Fibroblast of skin of back (primary cell): ENCODE measurements at places on chromosomes 1 and 21.
A peak's percentile ranks its signal among the peaks of the same experiment; 100 is the strongest.

DNA sequence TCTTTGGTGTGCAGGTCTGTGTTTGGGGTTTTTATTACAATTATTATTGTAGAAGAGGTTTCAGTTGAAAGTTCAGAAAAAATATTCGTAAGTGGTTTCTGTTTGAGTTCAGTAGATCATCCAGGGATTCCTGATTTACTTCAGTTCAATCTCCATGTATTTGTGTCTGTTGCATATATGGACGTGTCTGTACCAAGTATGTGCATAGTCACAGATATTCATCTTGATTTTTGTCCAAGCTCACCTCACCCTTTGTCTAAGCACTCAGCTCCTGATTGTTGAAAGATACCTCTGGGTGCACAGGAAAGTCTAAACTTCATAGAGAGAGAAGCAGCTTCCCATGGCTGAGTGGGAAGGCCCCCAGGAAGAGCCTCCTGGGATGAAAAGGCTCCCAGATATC is 141.7 kb downstream of the TBX15 start:
- no peak for DNase-seq

DNA sequence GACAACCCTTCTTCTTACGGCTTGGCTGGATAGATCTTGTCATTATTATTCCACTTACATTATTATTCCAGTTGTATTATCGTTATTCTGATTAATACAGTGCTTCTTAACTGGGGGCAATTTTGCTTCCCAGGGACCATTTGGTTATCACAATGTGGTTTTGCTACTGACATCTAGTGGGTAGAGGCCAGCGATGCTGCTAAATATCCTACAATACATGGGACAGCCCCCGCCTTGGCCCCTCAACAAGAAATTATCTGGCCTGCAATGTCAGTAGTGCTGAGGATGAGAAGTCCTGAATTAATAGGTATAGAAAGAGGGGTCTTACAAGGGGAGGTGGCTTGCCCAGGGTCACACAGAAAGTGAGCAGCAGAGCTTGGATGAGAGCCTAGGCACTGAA is 105.6 kb downstream of the PTPRU start:
- DNase-seq: no peak

DNA sequence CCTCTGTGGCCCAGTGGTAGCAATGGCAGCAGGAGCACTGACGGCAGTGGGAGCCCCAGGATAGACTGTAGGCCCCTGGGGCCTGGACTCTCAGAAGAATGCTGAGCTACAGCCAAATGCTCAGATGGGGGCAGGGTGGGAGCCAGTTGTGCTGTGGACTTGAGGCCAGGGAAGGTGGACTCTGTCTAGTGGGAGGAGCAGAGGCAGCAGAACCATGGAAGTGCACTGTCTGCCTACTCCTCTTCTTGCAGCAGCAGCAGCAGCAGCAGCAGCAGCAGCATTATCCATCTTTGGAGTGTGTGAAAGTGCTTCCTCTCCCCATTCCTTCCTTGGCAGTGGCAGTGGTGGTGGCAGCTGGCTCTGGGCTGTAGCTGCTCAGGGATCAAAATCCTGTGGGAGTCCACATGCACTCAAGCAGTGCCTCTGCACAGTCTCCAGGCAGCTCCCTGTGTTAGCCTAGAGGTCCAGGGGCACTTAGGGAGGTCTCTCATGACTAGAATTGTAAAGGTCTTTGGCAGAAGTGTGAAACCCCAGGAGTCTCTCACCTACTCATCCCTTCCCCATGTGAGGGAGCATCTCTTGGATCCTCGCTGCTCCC is 917.9 kb upstream of the B3GALT2 start:
- no peak for DNase-seq

DNA sequence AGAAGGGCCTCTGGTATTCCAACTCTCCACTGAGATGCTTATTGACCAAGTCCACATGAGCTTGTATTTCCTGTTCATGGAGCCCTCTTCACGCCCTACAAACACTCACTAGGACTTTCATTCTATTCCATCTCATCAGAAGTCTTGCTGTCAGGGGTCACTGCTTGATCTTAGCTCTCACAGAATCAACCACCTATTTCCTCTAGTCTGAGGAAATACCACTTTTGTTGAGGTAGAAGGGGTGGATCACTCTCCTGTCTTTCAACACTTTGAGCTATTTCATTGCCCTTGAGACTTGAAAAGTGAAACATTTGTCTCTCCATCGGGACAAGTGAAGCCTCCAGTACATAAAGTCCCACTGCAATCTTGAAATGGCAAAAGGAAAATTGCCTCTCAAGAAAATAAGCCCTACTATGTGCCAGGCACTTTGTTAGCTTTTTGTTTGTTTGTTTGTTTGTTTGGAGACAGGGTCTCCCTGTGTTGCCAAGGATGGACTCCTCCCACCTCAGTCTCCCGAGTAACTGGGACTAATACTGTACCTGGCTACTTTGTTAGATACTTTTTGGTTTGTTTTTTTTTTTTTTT is 19.8 kb upstream of the FAM110D start:
- no peak for DNase-seq

DNA sequence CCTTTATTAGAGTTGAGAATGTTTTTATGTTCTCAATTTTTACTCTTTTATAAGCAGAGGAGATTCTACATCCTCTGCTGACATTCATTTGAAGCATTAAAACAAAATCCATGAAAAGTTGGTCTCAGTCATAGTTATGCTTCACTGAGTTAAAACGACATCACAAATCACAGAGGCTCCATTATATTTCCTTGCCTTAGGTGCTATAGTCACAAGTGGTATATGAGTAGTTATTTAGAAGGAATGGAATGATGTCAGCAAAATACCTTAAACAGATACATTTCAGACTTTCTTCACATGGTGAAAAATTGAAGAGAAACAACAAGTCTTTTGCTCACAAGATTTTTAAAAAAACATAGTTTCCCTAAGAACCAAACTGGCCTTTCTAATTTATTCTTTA is 11.7 kb upstream of the METTL13 start:
- no peak for DNase-seq

DNA sequence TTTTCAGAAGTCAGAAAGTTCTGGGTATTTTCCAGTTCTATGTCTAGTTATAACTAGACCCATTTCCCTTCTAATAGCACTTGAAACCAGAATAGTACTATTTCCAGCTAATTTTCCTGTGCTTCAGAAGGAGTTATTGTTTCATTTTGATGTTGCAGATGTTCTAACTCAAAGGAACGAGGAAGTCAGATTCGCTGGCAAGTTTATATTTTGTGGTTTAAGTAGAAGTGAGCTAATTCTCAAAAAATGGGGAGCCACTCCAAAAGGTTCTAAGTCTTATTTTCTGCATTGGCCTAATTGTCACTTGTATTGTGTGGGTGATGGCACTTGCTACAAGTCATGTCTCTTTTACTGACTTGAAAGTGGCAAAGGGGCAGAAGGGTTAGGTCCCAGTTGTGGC is 18.1 kb downstream of the CCDC185 start:
- peak; percentile 38 for DNase-seq

GRCh38 chr1:30511563-30511962 is 211.8 kb downstream of the MATN1 start:
- DNase-seq: no peak

DNA sequence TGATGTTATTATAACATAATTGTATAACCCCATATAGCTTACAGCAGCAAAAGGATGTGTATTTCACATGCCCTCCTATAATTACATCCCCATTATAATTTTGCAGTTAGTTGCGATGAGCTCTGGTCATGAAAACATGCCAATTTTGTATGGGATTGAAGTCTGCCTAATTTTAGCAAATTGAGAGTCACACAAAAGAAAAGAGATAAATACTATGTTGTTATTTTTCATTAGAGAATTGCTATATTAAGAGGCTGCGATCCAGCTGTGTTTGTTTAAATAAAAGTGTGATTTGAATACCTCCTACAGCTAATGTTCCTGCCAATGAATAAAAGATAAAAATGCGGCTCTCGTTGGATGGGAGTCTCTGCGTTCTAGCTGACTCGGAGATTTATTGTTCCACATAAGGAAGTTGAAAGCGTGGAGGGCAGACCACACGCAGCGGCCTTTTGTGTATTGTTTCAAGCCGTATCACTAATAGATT is 461.0 kb upstream of the NFIA start:
- no peak for DNase-seq

DNA sequence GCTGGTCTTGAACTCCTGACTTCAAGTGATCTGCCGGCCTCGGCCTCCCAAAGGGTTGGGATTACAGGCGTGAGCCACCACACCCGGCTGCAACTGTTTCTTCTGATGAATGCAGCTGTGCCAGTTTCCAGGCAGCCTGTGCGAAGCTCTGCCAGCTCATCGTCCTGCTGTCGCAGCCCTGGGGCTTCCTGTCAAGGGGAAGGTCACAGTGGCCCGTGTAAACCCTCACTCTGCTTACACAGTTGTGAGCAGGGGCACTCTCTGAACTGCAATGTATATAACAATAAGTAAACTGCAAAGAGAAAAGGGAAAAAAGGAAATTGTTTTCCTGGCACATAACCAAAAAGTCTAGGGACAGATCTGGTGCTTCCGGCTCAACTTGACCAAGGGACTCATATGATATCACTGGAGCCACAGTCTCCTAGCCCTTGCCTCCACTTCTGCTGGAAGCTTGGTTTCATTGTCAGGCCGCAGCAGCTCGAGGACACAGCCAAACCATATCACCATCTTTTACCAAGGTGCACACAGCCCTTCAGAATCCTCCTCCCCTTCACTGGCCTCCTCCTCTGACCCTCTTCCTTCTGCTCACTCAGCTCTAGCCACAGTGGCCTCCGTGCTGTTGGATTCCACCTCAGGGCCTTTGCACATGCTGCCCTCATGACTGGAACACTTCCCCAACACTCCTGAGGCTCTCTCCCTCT is 22.8 kb upstream of the LBR start:
- DNase-seq: no peak

- no peak for DNase-seq
Observed at GRCh38 chr21:36454093-36454531, 25.8 kb downstream of the CLDN14 start.

GRCh38 chr1:153057375-153057774 is at the start of gene SPRR2A:
TSS of gene SPRR2A (minus strand) at chr1:153057512. CDS start at chr1:153056735, 777 bp downstream.
- no peak for DNase-seq

DNA sequence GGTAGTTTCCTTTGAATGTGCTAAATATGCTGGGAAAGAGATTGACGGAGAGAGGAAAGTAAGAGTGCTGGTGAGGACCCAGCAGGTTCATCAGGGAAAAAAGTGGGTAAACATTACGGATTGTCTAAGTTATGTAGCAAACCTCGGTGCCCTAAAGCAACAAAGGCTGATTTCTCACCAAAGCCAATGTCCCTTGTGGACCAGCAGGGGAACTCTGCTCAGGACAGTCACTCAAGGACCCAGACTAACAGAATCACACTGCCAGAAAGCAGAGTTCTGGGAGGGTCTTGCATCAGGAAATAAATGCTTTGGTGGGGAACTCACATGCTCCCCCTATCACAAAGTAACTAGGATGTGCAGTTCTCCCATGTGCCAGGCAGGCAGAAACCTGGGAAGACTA is 1.7 kb upstream of the IKBKE start:
- DNase-seq: peak; percentile 15

GRCh38 chr21:41431788-41432548 is 5.9 kb downstream of the MX1 start:
- no peak for DNase-seq

DNA sequence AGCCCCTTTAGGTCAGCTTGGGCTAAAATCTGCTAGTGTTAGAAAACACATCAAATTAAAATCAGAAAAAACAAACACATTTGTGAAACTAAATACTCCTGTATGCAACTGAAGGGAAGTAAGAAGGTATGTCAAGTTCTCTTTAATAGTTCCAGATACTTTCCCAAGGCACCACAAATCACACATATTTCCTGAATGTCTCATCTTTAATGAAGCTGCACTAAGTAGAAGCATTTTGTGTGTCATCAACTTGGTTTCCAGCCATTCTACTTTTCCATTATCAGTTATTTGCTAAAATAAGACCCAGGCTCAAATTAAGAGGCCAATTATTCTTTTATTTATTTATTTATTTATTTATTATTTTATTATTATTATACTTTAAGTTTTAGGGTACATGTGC is 34.7 kb downstream of the CRB1 start:
- DNase-seq: peak; percentile 76

- peak; percentile 55 for DNase-seq
Observed at GRCh38 chr1:62131093-62131725, 63.4 kb upstream of the L1TD1 start.

- DNase-seq: no peak
Observed at GRCh38 chr1:41474490-41475271, 9.8 kb downstream of the EDN2 start.

- peak; percentile 17 for DNase-seq
Observed at GRCh38 chr1:81125672-81126071, 675.1 kb upstream of the ADGRL2 start.

DNA sequence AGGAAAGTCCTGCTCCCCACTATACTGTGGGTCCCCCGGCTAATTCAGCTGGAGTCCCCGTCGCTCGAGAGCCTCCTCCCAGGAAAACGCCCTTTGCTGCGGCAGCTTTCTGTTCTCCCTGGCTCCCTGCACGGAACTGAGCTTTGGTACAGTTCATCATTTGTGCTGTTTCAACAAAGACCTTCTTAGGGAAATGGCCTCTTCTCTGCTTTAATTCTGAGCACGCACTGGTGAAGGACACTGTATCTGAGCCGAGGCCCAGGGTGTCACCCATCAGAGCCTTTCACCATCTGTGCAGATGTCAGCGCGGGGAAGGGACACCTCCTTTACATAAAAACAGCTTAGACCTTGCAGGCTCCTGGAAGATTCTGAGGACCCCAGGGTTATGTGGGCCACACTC is 13.5 kb upstream of the PEX10 start:
- DNase-seq: no peak

- no peak for DNase-seq
Observed at GRCh38 chr21:28671549-28672195, 321.0 kb downstream of the LTN1 start.

DNA sequence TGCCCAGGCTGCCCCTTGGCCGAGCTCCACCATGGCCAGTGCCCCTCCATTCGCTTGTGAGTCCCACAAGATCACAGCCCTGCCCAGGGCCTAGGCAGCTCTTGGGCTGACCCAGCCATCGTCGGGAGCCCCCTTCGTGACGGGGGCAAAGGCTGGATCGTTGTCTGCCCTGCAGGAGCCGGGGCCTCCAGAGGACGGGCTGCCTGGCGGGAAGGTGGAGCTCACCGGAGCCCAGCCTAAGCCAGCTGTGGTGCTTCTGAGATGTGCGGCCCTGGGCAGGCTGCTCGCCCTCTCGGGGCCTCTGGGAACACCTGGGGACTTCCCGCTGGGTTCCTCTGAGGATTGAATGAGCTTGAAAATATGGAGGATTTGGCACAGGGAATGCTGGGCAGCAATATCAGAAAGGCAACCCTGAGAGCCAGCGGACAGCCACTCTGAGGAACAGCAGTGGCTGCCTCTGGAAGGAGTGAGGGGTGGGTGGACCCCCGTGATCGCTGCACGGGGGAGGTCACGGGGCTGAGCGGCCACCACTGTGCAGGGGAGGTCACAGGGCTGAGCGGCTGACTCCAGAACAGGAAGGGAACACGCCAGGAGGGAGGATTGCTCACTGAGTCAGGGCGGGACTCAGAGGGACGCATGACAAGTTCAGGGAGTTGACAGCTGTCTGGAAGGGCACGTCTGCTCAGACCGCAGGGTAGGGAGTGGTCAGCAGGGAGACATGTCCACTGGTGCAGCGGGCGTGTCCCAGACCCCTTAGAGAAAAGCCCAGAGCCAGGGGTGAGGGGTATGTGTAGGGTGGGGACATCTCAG is 19.3 kb downstream of the TP73 start:
- DNase-seq: peak; percentile 17
